HepG2 (cell line): ENCODE measurements at places on chromosomes 5 and 9. TPM values are rescaled to one million over a fixed set of nuclear protein-coding genes. Genes with fewer than 3 reads are reported as not detected.

DNA sequence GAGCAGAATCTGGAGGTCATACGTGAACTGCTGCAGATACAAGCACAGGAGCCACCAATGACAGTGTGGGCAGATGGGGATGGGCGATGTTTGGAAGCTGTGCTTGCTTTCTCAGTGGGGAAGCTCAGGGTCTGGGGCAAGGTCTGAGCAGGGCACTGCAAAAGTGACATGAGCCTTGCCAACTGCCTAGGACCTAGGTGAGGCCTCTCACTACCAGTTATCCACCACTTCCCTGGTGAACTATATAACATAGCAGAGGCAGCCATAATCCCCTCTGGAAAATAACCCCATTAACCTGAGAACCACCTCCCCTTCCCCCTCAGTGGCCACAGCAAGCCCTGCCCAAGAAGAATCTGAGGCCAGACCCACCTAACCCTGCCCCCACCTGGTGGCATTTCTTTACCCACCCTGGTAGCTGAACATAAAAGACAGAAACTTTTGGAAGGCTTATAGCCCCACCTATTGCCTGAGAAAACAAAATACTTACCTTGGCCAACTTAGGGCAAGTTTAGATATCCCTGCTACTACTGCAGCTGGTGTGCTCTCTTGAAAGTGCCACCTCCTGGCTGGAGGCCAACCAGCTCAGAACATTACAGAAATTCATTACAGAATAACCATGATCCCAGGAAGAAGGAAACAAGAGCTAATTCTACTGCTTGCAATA lies 18.8 kb upstream of the SPEF2 start:
- no peaks in the 10 kb centered on the region for H3K36me3 ChIP-seq
- H3K27me3 ChIP-seq, result no peaks in the 10 kb centered on the region
- peak; percentile 62 for DNase-seq
- no peaks in the 10 kb centered on the region for H3K4me1 ChIP-seq
- H3K4me3 ChIP-seq, result no peak overlapping the region

DNA sequence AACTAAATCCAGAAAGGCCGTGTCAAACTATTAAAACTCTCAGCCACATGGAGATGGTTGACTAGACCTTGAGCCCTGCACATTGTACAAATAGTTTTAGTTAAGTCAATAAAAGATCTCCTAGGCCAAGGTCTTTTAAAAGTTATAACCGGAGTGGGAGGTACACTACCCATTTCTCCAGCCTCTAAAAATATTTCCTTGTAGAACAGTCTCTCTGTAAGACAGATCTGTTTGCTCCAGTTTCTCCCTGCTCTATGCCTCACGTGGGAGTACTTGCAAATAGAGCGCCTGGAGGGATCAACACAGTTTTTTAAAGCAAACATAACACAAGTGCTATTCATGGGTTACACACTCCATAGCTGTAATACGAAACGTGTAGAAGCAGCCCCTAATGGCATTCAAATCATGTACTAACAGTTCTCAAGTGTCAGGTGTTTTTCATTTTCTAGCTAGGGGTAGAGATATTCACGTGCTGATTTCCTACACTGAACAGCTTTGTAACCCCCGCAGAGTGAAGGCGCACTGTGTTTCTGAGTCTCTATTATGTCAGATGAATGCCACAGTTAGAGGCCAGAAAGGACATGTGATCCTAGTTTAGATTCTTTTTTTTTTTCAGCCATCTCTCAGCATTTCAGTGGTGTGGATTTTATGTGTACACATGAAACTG lies 703.4 kb upstream of the GRAMD2B start:
- peaks cover 38% of the 10 kb centered on the region for H3K4me1 ChIP-seq
- H3K4me3 ChIP-seq, result peak overlapping the region; percentile 33; the same call in 1 of the 2 replicates
- H3K36me3 ChIP-seq, result no peaks in the 10 kb centered on the region
- DNase-seq, result peak; percentile 94
- no peaks in the 10 kb centered on the region for H3K27me3 ChIP-seq

Gene CMYA5
- total RNA-seq, result 0.13 and 0.18 TPM in 2 replicates

Gene SLC34A3
- total RNA-seq, result 0.38 and 1.0 TPM in 2 replicates

Gene YIPF5
- total RNA-seq, result 59.5 and 73.6 TPM in 2 replicates
